ENCODE measurements at places on chromosomes 5 and 9. TPM values are rescaled to one million over a fixed set of nuclear protein-coding genes. Genes with fewer than 3 reads are reported as not detected.

Gene DMGDH
- 1.6 TPM for total RNA-seq

Gene TERT
- total RNA-seq, result not detected

- no peak for DNase-seq
These were observed 166.2 kb upstream of the ACO1 start for GRCh38 chr9:32218100-32218767.

GRCh38 chr9:136488247-136489214, 5.7 kb upstream of the SEC16A start:
- DNase-seq, result peak; percentile 92

Gene FOXD4L5
- 0.19 TPM for total RNA-seq

DNA sequence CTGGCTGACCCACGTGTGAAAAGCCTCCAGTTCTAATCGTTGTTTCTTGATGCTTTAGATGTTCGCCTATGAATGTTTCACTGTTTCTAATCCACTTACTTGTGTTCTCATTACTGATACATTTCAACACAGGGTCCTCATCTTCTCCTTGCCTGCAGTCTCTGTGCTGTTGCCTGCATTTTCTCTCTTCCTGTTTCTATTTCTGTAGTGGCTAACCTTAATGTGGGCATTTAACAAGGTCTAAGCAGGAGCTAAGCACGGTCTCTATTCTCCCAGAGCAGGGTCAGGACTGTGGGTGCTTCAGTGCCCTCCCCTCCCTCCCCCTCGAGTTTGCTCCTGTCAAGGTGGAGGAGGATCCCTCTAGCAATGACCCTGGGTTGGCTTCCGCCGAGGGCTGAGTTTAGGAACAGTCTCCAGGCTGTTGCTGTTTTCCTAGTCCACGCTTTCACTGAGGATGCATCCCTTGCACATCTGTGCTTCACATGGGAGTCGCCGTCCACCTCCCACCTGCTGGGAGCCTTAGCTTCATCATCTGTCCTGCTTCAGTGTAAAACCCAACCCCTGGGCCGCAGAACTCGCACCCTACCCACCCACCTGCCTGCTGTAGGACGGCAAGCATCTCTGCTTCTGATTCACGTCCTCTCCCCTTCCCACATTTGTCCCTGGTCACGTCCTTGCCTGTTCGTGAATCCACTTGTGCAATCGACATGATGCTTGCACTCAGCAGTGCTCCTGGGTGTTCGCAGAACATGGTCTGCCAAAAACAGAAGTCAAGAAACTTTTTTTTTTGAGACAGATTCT, 2.4 kb upstream of the EXOC3 start:
- DNase-seq, result peak; percentile 33

- DNase-seq, result no peak
These were observed 18.7 kb upstream of the HMHB1 start for GRCh38 chr5:143793249-143793648.

Gene C5orf24
- total RNA-seq, result 71.4 TPM

Gene PDLIM4
- 70.9 TPM for total RNA-seq

Gene ANKRD20A1
- 3.0 TPM for total RNA-seq

GRCh38 chr9:1115370-1115769, 65.2 kb downstream of the DMRT2 start:
- DNase-seq, result no peak

- peak; percentile 69 for DNase-seq
These were observed 19.0 kb downstream of the DYNC2I2 start for GRCh38 chr9:128637656-128638055.

DNA sequence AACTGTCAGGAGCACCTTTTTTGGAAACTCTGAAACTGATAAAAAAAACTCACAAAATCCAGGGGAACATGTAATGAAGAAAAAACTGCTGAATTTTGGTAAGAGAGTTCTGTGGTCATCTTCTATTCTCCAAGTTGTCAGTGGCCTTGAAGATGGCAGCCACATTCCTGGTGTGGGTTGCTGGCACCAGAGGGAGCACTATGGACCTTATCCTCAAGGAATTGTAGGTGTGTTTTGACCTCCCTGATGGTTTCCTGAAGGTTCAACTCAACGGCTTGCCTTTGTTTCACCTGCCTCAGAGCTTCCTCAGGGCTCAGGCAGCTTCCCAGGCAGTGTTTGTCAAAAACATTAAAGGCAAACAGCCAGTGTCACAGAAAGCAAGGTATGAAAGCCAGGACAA, 2.2 kb upstream of the SLC38A9 start:
- DNase-seq, result no peak

GRCh38 chr5:17316970-17317459, 99.6 kb downstream of the BASP1 start:
- DNase-seq, result no peak

- DNase-seq, result no peak
These were observed 9.3 kb upstream of the DOLPP1 start for GRCh38 chr9:129071526-129072126.

GRCh38 chr5:146993876-146994530, 115.4 kb upstream of the PPP2R2B start:
- no peak for DNase-seq

GRCh38 chr5:176812269-176813259, 2.2 kb downstream of the UNC5A start:
- DNase-seq, result no peak

GRCh38 chr5:1961304-1961946, 78.7 kb upstream of the IRX4 start:
- DNase-seq, result no peak

DNA sequence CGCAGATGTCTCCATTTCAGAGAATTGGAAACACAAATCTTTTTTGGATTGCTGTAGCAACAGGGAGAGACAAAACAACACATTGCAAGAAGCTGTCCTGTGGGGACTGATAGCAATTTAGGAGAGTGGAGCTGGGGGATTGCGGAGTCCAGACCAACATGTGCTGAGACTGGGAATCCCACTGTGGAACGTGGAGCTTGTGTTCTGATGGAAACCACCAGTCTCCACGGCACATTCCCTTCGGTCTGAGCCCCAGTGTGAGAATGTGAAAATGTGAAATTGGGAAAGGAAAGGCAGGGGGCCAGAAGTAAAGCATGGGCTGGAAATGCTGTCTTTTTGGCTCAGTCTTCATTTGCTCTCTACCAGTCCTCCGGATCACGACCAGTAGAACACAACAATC, 348.8 kb upstream of the TNC start:
- no peak for DNase-seq

- DNase-seq, result no peak
These were observed 51.0 kb downstream of the FER start for GRCh38 chr5:108798513-108799265.

DNA sequence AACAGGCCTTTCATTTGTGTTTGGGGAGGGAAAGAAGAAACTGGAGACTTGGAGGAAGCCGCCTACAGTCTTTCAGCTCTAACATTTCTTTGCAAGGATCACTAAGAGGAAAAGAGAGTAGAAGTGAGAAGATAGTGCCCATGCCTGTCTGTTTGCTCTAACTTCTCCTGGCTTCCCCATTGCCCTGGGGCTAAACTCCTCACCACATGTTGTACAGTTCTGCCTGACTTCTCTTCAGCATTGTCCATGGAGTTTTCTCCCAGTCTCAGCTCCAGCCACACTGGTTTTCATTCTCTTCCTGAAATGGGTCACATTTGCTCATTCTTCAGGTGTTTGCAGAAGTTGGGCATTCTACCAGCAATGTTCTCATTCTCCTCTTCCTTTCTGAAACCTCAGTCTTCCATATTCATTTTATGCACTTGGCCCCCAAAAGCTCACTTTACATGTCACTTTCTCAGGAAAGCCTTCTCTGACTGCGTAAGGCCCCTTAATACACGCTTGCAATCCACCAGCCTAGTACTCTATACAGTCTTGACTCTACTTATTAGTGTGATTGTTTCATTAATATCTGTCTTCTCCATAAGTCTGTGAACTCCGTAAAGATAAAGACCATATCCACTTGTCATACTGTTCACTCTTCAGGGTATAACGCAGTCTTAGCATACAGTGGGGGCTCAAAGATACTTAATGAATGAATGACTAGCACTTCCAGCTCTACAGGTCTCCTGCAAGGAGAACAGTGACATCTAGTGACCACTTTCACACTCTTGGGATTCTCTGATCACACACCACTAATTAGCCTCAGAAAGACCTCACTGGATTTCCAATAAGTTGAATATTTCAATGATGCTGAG, 40.2 kb upstream of the TRIM32 start:
- DNase-seq, result no peak

DNA sequence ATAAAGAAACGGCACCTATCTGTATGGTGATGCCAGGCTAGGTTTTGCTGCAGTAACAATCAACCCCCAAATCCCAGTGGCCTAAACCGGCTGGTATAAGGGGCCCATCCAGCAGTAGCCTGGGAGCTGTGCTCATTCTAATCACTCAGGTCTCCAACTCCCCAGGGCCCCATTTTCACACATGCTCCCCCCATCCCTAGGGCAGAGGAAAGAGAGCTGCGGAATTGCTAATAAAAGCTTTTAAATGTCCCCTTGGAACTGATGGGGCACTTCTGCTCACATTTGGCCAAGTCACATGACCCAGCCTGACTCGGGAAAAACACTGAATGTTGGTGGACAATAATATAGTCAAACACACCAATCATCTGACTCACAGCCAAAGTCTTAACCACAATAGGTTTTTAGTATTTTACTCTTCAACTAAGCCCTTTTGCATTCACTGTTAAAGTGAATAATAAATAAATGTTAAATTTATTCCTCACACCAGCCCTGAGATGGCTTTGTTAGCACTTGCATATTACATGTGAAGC, 1.6 kb downstream of the FBLL1 start:
- DNase-seq, result no peak

DNA sequence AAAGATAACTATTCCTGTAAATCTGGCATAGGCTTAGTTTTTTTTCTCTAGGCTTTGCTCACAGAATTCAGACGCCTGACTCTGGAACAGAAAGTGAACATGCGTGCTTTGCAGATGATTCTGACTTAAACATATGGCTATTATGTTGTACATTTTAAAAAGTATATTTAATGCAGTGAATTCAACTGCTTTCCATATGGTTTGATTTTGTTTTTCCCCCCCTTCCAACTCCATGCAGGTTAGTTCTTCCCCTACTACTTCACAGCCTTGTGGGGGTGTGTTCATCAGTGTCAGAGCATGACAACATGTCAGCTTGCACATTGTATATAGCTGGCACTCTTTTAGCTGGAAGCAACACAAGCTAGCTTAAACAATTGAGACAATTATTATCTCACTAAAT, 226.8 kb downstream of the TMEM167A start:
- DNase-seq, result no peak

Gene PSD2
- total RNA-seq, result 0.30 TPM

Gene DCTN4
- 58.9 TPM for total RNA-seq

- DNase-seq, result no peak
These were observed 26.8 kb upstream of the TNFAIP8 start for GRCh38 chr5:119328753-119329602.

DNA sequence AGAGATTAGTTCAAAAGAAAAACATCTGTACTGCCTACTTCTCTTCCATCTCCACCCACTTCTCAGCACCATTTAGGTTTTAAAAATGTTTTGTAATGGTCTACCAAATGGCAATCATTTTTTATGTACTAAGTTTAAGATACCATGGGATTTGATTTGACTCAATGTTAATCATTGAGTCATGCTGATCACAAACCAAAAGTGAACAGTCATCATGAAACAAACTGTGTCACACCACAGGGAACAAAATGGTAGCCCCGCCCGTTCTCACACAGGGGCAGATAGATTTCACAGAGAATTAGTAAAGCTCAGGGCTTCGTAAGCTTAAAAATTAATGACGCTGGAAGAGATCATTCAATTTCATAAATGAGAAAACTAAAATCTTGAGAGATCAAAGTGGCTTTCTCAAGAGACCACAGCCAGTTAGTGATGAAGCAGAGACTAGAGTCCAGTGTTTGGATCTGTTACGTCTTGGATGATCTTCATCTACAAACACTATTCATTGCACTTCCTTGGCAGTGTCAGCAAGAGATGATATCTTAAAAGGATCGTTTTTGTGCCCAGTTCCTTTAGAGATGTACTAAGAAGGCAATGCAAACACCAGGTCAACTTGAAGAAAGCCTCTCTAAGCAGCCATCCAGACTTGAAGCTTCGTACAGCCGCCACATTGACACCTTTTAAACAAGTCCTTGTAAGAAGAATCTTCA, 33.9 kb upstream of the TRIO start:
- DNase-seq, result no peak

GRCh38 chr5:40071870-40072269, 607.8 kb upstream of the PTGER4 start:
- DNase-seq, result no peak

- no peak for DNase-seq
These were observed 457.9 kb downstream of the RAB3C start for GRCh38 chr5:59040804-59041201.

DNA sequence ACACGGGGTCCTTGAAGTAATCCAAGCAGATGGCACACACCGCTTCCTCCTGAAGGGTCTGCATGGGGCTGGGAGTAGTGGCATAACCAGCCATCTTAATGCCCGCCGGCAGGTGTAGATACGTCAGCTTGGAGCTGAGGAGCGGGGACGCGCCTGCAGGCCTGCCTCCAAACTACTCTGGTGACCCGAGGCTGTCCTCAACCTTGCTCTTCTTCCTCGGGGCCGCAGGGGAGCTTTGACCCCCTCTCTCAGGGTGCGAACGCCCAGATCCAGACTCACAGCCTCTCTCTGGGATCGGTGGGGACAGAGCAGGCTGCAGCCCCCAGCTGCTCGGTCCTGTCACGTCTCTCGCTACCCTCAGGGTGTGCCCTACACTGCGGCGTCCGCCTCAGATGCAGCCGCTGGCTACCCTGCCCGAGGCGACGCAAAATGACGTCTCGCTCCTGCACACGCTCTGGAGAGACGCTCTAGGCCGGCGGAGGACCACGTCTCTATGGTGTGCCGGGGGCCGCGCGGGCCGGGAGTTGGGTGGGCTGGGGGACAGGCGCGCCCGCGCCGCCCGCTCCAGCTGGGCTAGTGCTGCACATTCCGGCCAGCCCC, at the start of gene TRIM52:
TSS of gene TRIM52 (minus strand) at position 424 of the 600 bp plus-strand sequence. CDS start at position 94, 330 bp downstream.
- DNase-seq, result peak; percentile 97

- no peak for DNase-seq
These were observed 137.1 kb downstream of the ADAMTS2 start for GRCh38 chr5:179207920-179208705.

Gene FLT4
- 22.1 TPM for total RNA-seq

Gene SLC25A2
- total RNA-seq, result 1.1 TPM

Gene ITGA1
- total RNA-seq, result 152 TPM

DNA sequence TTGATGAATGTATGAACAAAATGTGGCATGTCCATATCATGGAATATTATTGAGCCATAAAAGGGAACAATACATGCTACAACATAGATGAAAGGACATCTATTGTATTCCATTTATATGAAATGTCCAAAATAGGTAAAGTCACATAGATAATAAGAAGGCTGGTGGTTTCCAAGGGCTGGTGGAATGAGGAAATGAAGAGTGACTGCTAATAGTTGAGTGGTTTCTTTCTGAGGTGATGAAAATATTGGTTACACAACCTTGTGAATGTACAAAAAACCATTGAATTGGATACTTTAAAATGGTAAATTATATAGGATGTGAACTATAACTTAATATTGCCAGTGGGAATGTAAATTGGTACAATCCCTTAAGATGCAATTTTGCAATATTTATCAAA, 5.2 kb downstream of the ARSB start:
- no peak for DNase-seq

Gene FAM53C
- 25.8 TPM for total RNA-seq

GRCh38 chr5:109660301-109660700, 29.4 kb upstream of the MAN2A1 start:
- no peak for DNase-seq

- DNase-seq, result no peak
These were observed 28.6 kb downstream of the DCAF12 start for GRCh38 chr9:34097865-34098264.

Measured in aorta (tissue), 5 donors.